COR-L47 (cell line): ENCODE measurements at places on chromosomes 4 and X.

DNA sequence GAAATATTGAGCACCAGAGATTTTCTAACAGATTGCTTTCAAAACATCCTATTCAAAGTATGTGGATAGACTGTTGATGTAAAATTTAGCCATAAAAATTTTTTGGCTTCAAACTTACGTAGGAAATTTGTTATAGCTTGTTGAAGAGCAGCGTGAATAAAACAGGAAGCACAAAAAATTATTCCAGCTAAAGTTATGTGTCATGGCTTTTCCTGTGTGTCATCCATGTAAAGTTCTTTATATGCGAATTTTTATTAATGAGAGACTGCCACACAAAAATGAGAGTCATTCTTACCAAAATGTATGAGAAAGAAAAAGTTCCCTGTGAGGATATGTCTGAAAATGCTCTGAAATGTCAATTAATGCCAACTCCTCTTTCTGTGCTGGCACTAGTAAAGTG lies 19.5 kb downstream of the EPGN start:
- DNase-seq, result no peak

DNA sequence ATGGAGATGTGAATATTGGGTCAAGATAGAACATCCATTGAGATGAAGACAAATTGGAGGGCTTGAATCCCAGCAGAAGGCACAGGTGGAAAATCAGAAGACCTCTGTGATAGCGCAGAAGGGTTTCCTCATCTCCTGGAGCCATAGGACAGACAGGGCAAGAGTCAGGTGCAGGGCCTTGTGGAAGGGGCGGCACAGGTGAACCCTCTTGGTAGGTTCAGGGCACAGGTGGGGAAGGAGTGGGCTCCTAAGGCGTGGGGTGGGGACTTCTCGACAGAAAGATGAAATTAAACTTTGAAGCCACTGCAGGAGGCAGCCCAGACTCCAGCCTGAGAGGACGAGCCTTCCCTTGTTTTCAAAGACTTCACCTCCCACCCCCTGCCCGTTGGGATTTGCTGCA lies 9.3 kb upstream of the RGS12 start:
- DNase-seq, result no peak

- DNase-seq, result no peak
Observed at GRCh38 chr4:162700358-162700757, 466.3 kb downstream of the NAF1 start.

- no peak for DNase-seq
Observed at GRCh38 chr4:122403861-122404260, 25.1 kb downstream of the ADAD1 start.

GRCh38 chr4:182748949-182749348 lies 168.2 kb downstream of the DCTD start:
- DNase-seq, result no peak

DNA sequence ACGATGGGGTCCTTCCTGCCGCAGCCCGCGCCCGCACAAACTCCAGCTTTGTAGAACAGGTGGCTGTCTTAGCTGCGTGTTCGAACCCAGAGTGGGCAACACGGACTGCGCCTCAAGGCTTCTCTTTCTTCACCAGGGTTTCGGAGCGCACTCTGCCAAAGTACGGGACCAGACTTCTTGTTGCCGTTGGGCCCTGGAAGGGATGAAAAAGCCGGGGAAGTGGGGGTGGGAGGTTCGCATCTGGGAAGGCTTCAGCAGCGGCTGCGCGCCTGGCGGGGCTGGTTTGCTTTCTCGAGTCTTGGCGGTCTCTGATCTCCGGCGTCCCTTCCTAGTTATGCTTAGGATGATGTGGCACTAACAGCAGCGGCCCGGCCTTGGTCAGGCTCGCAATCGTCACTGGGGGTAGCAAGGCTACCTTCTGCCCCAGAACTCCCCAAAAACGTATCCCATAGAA lies 673 bp downstream of the PARM1 start:
- DNase-seq, result no peak
